CD4-positive, alpha-beta memory T cell (primary cell): ENCODE measurements at places on chromosomes 12 and 14.

DNA sequence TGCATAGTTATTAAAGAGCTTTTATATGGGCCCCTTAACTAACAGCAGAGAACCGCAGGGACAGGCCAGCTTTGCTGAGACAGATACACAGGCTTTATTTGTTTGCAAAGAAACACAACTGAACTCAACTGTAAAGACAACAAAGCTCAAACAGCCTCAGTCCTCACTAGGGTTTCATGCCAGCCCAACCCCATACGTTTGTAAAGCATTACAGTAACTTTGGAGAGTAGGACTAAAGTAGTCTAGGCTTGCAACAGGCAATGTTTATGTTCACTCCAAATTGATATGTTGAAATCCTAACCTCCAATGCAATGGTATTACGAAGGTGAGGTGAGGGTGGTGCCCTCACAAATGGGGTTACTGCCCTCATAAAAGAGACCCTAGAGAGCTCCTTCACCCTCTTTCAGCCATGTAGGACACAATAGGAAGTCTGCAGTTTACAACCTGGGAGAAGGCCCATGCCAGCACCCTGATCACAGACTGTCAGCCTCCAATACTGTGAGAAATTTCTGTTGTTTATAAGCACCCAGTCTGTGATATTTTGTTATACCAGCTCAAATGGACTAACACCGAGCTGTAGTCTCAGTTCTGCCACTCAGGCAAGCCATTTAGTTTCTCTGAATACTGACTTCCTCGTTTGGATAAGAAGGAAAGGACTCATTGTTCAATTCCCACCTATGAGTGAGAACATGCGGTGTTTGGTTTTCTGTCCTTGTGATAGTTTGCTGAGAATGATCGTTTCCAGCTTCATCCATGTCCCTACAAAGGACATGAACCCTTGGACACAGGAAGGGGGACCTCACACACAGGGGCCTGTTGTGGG lies 35.2 kb downstream of the PPM1H start:
- no peak for DNase-seq

GRCh38 chr12:90174198-90174510 lies 465.5 kb upstream of the ATP2B1 start:
- no peak for DNase-seq

DNA sequence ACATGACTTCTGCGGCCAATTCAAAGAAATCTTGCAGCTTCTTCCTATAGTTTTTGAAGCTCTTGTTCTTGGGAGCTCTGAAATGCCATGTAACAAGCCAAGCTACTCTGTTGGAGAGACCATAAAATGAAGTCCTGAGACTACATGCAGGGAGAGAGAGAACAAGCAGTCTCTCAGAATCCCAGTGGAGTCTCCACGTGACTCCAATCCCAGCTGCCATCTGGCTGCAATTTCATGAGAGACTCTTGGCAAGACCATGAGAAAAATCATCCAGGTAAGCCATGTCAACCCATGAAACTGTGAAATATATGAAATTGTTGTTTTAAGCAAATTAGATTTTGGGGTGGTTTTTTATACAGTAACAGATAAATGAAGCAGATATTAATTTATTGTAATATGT lies 54.4 kb downstream of the KLRG1 start:
- DNase-seq = no peak

DNA sequence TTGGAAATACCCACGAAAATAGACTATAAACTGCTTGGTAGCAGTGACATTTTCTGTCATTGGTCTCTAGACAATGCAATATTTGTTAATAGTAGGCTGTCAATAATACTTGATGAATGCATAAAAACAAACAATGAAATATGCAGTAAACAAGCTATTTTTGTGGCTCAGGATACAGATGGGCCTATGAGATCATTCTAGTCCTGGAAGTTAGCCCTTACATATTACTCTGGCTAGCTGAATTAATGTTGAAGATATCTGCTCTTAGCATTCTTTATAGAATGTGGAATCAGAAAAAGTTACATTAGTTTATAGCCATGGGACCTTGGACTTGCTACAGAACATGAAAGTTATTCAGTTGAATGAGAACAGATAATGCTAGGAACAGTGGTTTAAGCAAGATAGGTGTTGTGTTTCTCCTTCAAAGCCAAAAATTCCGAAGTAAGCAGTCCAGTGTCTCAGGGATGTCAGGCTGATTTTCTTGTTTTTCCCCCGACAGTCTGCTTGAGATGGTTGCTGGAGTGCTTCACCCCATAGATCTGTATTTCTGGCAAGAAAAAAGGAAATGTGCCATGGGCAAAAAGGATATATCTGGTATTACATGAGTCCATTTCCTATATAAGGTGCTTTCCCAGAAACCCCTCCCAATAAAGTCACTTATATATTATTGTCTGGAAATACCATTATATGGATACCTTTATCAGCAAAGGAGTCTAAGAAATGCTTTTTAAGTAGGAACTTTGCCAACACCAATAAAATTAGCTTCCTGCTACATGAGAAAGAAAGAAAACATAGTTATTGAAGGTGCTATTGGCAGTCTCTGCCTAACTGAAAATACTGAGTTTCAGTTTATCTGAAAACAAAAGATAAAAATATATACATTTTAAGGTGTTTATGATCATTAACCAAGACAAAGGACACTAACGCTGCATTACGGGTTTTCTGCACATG lies 619.4 kb upstream of the ATP2B1 start:
- DNase-seq = no peak

GRCh38 chr14:96180043-96180874 lies 24.4 kb upstream of the BDKRB2 start:
- DNase-seq = no peak
